Thyroid gland (tissue), 4 donors: ENCODE measurements at places on chromosomes 12 and 14.

- no peak for DNase-seq
Measured at GRCh38 chr12:18375131-18375530, 113.8 kb downstream of the PIK3C2G start.

GRCh38 chr12:6955108-6956020 is 4.2 kb downstream of the PTPN6 start:
- no peak for DNase-seq

GRCh38 chr12:86658303-86658702 is 402.1 kb upstream of the MGAT4C start:
- DNase-seq = no peak

DNA sequence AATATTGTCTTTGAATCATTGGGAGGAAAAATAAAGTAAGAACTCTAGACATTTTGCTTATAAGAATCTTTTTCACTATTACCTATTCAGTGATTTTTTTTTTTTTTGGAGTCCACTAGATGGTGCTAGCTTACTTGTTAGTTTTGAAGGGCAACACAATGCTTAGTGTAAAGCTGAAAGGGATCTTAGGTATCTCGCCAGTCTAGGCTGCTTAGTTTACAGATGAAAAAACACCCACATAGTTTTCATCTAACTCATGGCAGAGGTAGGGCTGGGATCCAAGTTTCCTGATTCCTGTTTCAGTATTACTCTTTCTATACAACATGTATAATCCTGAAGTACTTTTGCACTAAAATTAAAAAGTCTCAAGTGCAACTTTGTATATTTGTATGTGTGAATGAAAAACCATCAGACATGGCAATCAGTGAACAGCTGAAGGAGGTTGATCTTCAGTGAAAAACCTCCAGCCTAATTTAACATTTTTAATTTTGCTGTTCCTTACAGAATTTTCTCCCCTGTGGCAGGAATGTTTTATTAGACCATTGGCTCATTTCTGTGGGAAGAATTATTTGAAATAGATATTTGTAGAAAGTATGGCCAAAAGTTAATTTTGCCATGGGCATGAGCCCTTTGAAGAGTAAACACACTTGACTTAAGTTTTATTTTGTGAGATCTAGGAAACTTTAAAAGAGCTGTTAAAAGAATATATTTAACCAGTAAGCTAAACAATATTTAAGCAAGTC is 40.7 kb downstream of the LRRIQ1 start:
- DNase-seq = no peak

DNA sequence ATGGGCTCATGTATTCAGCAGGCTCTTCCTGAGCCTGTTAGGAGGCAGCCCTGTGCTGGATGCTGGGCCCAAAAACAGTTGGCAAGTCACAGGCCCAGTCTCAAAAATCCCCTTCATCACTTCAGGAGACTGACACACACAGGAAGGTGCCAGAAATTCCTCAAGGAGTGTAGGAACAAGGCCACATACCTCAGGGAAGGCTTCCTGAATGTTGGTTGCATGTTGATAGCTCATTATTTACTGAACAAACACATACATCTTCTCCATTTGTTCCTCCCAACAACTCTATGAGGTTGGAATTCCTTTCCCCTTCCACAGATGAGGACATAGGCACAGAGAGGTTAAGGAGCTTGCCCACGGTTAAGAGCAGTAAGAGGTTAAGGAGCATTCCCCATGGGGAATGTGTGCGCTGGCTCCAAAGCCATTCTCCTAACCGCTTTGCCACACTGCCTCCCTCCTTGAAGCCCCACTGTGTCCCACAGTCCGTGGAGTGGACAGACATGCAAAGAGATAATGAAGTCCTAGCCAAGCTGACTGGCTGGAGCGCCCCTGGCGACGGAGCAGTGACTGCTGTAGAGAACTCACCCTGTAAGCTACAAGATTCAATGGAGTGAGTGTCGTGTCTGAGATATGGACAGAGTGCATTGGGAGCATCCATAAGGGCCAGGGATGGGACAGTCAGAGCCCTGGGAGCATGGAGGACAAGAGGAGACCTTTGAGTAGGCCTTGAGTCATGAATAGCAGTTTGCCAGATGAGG is 3.3 kb downstream of the HHIPL1 start:
- no peak for DNase-seq

DNA sequence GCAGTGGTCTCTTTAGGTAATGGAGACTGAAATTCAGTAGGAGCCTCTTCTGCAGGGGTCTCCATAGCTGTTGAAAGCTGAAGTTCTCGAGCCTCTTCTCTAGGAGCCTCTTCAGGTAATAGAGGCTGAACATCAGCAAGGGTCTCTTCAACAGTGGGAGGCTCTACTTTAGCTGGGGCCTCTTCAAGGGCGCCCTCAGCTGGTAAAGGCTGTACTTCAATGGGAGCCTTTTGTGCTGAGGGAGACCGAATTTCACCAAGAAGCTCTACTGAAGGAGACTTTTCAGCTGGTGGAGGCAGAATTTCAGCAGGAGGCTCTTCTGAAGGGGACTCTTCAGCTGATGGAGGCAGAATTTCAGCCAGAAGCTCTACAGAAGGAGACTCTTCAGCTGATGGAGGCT is 1.5 kb downstream of the FSCB start:
- no peak for DNase-seq

DNA sequence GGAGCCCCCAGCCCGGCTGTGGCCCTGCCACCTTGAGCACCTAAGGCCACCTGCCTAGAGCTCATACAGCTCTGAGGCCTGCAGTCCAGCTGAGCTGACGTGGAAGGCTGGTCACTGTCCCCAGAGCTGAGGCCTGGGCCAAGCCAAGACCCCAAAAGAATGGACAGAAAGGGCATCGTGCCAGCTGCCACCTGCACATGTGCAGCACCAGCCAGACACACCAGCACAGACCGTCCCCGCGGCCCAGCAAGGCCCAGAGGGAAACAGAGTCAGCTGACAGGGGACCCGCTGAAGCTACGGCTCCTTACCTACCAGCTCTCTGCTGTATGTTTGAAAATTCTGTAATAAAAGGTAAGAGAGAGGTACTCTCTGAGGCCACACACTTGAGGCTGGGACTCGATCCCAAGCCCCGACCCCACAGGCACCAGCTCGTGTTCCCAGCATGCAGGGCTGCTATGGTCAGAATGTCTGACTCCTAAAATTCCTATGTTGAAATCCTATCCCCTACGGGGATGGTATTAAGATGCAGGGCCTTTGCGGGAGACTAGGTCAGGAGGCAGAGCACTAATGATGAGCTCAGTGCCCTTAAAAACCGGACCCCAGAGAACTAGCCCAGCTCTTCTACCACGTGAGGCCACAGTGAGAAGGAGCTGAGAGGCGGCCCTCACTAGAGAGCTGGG is 25.4 kb downstream of the BRF1 start:
- no peak for DNase-seq

DNA sequence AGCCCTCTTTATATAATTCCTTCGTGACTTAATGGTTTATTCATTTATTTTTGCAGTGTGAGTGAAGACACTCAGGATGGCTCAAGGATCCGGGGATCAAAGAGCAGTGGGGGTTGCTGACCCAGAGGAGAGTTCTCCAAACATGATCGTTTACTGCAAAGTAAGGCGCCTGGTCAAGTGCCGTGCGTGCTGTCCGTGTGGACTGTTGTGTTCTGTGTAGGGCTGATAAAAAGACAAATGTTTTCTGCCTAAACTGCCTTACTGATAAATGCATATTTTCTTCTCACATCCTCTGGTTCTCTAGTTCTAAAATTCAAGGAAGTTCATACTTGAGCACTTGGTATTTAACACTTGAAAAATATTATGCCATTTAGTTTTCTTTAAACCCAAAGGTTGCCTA is 32.5 kb downstream of the RGS6 start:
- no peak for DNase-seq

- DNase-seq = no peak
Measured at GRCh38 chr12:18135086-18135485, 45.1 kb upstream of the RERGL start.

DNA sequence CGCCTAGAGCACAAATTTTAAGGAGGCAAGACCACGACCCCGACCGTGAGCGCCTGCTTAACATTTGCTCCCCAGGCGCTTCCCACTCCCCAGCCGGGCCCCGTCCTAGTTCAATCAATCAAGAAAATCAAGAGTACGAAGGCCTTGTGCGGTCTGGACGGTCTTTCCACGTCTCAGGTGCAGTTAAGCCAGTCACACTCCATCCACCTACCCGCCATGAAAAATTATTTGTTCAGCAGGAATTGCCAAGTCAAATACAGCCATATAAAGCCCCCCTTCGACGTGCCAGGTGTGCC is 603 bp upstream of the LRR1 start:
- no peak for DNase-seq

- DNase-seq = no peak
Measured at GRCh38 chr12:26688344-26688904, 144.6 kb downstream of the ITPR2 start.

DNA sequence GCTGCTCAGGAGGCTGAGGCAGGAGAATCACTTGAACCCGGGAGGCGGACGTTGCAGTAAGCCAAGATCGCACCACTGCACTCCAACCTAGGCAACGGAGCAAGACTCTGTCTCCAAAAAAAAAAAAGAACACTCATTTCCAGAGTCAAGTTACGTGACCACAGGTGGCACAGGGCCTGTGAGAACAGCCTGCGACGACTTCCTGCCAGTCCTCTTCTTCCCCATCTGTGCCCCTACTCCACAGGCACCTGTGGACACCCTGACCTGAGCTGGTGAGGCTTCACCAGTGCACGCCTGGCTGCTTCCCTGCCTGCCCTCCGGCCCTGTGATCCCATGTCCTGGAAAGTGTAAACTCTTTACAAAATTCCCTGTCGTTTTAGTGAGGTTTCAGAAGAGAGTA is 77.7 kb downstream of the PPP2R5C start:
- peak; percentile 70 for DNase-seq

DNA sequence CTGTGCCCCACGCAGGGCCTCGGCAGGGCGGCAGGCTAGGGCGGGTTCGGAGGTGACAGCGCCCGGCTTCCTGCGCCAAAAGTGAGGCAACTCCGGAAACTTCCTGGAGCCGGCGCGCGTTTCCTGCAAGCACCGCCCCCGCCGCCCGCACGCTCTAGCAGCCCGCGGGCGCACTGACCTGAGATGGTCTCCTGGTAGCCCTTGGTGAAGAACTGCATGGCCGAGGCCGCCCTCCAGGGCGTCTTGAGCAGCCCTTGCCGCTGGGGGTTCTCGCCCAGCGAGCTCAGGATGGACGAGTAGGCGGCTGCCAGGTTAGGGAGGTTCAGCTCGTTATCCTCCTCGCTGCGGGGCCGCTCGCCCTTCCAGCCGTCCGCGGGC is 494 bp downstream of the GCH1 start:
- DNase-seq = peak; percentile 64

DNA sequence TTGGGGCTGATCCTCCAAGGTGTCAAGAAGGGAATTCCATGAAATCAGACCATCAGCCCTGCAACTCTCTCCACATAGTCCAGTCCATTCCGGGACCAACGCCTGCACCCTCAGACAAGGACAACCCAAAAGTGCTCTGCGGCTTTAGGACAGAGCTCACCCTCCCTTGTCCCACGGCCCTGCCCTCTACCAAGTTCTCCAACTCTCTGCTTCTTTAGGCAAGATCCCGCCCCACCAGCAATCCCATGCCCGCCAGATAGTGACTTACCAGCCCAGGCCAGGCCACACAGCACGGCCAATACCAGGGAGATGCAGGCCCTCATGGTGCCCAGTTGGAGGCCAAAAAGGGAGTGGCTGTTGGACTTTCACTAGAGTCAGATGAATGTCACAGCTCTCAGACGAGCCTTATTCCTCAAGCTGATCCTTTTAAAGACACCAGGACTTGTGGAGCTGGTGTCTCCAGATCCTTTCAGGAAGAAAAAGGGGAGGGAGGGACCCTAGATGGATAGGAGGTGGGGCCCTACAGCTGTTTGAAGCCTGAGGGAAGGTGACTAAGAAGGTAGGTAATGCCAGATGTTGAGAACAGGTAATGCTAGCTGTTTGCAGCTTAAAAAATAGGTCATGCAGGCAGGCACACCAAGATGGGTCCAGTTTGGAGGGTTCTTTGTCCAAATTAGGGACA is at the start of gene ENDOU:
TSS of gene ENDOU (minus strand) at position 400 of the 682 bp plus-strand sequence. CDS start at position 323, 77 bp downstream.
- DNase-seq = no peak

- DNase-seq = no peak
Measured at GRCh38 chr12:7042842-7043241, 17.7 kb upstream of the C1S start.

DNA sequence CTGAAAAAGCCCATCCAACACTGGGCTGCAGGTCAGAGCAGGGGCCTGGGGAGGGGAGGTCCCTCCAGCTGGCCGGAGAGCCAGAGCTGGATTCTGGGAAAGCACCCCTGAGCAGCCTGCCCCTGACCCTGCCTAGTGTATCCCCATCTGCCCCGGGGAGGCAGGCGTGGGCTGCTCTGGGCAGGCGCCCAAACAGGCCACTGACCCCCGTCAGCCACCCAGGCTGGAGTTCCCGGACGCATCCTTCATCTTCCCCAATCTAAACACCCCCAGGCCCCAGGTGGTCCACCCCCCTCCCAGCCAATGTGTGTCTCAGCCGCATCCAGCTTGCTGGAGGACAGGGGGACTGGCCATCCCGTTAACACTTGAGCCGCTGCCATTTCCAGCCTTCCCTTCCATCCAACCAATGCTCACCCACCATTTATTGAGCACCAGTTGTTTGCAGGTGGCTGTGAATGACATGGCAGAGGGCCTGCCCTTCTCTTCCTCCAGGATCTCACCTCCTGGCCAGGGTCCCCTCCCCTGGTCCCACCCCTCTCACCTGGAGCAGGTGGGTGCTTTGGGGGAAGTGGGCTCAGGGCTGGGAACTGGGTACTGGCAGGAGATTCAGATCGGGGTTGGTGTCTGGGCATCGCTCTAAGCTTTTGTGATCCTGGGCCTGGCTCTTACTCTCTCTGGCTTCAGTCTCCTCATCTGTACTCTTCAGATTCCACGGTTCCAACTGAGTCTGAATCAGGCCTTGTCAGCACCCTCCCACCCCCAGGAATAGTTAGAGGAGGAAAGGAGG is 743 bp upstream of the DTX1 start:
- no peak for DNase-seq

GRCh38 chr14:71716041-71716772 is 216.0 kb upstream of the RGS6 start:
- no peak for DNase-seq
